NB4 (cell line): ENCODE measurements at places on chromosomes 3 and 15.
A peak's percentile ranks its signal among the peaks of the same experiment; 100 is the strongest.

- DNase-seq: no peak
These were observed 43.4 kb upstream of the NLGN1 start for GRCh38 chr3:173354124-173354523.

DNA sequence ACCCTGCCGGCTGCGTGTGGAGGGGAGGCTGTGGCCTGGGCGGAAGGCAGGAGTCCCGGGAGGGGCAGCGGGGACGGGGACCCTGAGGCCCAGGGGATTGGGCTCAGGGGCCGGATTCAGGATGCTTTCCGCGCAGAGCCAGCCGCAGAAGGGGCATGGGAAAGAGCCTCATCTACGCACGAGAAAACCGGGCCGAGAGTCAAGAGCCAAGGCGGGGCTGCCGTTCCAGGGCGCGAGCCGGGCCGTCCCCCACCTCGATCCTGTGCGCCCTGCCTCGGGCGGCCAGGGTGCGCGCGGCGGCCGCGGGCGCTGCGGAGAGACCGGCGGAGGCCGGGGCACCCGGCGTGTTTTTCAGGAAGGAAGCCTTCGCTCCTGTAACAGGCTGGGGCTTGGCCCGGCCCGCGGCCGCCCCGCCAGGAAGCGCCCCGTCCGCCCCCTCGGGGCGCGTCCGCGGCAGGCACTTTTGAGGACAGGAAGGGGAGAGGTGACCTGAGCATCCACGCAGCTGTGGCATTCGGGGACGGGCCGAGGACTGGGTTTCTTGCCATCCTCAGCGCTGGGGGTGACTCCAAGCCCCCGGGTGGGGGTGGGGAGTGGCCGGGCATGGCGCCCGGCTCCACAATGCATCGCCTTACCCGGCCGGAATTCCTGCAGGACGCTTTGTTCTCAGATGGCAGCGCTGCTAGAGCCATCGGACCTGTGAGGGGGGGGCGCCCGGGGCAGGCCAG, 62.3 kb upstream of the GATA2 start:
- no peak for DNase-seq

DNA sequence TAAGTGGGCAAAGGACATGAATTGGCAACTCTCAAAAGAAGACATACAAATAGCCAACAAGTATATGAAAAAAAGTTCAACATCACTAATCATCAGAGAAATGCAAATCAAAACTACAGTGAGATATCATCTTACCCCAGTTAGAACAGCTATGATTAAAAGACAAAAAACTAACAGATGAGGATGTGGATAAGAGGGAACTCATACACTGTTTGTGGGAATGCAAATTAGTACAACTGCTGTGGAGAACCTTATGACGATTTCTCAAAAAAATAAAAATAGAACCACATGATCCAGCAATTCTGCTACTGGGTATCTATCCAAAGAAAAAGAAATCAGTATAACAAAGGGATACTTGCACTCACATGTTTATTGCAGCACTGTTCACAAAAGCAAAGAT, 28.6 kb downstream of the NEK10 start:
- no peak for DNase-seq

GRCh38 chr3:181999314-181999713, 287.6 kb downstream of the SOX2 start:
- no peak for DNase-seq

- DNase-seq: no peak
These were observed 210.5 kb downstream of the FOXP1 start for GRCh38 chr3:71372911-71373637.

DNA sequence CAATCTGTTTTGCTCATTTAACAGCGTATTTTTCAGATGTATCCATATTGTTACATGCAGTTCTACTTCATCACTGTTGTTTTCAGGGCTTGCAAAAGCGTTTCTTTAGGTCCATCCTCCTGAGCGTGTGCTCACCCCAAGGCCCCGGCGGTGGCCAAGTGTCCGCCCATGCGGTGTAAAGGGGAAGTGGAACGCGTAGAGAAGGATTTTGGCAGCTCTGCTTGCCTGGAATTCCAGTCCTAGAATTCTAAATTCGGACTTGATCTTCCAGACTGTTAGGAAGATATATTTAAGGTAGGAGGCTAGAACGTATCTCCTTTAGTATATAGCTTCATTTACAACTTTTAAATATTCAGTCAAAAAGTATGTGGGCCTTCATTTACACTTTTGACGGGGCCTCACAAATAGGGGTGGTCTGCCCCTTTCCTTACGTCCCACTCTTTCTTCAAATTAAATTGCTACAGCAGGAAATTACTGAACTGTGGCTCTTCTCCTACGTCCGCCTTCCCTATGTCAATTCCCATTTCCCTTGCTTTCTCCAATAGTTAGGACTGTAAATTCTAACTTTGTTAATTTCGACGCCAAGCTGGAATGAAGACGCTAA, 609 bp upstream of the TBC1D23 start:
- peak; percentile 57 for DNase-seq

GRCh38 chr15:101358895-101359294, 63.8 kb upstream of the SNRPA1 start:
- DNase-seq: no peak

DNA sequence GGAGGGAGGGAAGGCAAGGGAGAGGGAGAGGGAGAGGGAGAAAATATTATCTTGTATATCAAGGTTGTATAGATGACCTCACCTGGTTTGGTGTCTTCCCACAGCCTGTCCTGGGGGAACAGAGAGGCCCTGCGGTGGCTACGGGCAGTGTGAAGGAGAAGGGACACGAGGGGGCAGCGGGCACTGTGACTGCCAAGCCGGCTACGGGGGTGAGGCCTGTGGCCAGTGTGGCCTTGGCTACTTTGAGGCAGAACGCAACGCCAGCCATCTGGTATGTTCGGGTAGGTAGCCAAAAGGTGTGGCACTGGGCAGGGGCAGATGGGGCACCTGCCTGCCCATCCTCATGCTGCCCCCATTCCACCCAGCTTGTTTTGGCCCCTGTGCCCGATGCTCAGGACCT, 7.1 kb downstream of the CRELD1 start:
- DNase-seq: no peak

DNA sequence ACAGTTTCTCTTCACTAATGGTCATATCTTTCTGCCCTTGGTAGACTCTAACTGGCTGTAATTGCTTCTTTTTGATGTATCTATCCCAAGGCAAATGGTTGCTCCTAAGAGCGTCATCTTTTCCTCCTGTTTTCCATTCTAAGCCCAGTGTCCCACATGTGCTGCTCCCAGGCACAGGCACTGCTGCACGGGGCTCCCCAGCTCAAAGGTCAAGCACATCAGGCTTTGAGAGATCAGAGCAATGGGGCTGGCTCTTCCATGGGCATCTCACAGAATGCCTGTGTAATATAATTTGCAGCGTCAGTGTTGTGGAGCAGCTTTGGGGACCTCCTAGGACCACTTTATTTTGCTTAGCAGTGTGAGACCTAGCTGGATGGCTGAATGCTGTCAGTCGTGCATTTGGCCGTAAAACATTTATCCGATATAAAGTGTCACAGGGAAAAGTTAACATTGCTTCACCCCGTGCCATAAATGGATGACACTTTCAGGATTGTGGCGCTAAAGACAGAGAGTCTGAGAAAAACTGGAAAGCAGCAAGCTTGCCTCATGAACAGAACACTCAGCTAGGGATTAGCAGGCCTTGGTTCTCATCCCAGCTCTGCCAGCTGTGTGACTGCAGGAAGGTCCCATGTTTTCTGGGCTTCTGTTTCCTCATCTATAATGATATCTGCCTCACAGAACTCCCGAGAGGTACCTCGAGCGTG, 277.5 kb upstream of the TBL1XR1 start:
- no peak for DNase-seq

GRCh38 chr3:9704347-9705322, 1.0 kb downstream of the CPNE9 start:
- DNase-seq: no peak

DNA sequence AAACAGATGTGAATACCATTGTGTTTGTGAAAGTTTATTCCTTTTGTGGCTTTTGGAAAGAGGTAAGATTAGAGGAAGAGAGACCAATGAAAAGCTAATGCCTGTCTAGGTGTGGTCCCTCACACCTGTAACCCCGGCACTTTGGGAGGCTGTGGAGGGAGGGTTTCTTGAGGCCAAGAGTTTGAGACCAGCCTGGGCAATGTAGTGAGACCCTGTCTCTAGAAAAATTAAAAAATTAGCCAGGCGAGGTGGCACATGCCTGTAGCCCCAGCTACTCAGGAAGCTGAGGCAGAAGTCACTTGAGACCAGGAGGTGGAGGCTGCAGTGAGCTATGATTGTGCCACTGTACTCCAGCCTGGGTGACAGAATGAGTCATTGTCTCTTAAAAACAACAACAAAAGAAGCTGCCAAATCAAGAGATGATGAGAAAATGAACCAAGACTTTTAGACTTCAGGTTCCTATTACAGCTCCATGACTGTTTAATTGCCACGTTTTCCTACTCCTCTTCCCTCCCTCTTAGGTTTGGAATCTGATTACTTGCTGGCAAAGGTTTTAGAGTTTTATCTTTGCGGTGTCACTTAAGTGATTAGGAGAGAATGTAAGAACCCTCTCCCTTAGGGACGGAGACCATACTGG, 68.7 kb downstream of the CGNL1 start:
- peak; percentile 29 for DNase-seq

- no peak for DNase-seq
These were observed 78.4 kb upstream of the OSTN start for GRCh38 chr3:191120447-191121298.

- no peak for DNase-seq
These were observed 78.0 kb upstream of the GADL1 start for GRCh38 chr3:30972449-30972848.

GRCh38 chr3:189655617-189656016, 24.4 kb downstream of the TP63 start:
- no peak for DNase-seq

DNA sequence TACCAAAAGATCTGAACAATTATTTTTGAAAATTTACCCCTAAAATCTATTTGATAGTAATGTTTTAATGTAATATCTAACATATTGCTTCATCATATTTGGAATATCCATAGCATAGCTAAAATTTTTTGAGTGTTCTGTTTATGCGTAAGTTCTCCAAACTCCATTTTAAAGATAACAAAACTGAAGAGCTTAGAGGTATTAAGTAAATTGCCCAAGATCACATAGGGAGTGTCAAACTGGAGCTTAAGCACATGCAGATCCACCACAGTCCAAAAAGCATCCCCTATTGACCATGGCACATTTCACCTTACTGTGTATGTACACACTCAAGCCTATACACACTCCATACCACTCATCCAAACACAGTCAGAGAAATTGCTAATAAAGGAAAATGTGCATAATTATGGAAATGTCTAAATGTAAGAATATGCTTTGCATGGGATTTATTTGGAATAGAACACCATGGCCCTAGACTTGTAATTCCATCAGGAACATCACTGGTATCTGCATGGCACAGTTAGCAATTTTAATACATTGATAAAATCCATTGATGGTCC, 85.2 kb upstream of the TGFBR2 start:
- no peak for DNase-seq

DNA sequence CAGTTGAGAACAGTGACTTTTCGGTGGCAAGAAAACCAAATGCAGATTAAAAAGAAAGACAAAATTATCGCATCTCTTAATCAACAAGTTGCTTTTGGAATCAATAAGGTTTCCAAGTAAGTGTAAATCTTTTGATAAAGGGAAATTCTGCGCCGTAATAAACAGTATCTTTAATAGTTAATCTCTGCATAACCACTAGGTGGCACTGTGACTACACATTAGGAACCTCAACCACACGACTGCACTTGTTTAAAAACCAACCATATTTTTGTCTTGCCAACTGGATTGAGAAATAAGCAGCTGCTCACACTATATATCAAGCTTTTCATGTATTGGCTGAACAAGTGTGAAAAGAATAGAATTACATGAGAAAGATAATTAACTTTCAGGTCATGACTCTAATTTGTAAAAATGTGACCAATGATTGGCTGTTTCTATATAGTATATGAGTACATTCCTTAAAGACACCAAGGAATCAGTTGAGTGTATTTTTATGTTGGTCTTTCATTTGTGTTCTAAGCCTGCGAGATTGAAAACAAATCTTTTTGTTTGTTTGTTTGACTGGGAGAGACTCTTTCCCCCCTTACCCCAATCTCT, 72.7 kb downstream of the DZIP3 start:
- DNase-seq: peak; percentile 78

- DNase-seq: no peak
These were observed 407.5 kb upstream of the WNT5A start for GRCh38 chr3:55894605-55895004.

- no peak for DNase-seq
These were observed 50.4 kb downstream of the MCF2L2 start for GRCh38 chr3:183378008-183378407.

GRCh38 chr15:38535491-38536200, 29.0 kb downstream of the RASGRP1 start:
- no peak for DNase-seq

DNA sequence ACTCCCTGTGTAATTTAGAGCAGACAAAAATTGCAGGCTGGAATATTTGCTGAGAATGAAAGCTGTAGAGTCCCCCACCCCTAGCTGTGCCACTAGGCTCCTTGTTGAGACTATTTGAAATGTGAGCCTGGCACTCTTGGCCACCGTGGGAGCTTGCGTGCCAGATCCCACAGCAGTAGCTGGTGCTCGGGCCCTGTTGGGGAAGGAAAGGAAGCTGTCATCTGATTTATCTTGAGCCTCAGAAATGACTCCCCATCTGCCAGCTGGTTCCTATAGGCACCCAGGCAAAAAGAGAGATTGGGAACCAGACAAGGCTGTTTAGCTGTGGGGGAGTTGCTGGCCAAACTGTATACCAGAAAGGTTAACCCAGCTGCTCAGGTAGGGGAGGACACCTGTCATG, 23.4 kb upstream of the CLEC3B start:
- DNase-seq: no peak

DNA sequence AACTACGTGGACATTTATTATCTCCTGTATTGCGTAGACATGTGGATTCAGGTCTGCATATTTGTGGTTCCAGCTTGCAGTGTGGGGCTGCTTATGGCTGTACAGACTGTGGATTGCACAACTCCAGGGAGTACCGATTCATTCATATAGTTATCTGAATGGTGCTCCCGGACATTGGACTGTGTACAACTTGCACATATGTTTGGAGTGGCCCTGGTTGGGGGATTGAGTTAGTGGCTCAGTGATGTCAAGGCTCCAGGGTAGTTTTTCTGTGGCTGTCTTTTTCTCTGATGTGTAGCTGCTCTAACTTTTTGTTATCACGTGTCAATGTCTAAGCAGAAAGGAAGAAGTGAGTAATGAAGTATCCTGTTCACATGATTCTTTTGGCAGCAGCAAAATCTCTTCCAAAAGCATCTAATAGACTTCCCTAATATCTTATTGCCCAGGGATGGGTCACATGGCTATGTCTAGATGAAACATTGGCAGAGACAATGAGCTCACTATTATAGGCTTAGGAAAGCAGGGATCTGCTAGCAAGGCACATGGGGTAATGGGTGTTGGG, 15.8 kb downstream of the ST3GAL6 start:
- peak; percentile 81 for DNase-seq
